Large intestine (tissue), 12 donors: ENCODE measurements at places on chromosomes 4 and X. TPM values are rescaled to one million over a fixed set of nuclear protein-coding genes. Genes with fewer than 3 reads are reported as not detected.

Gene TMSB15A
- polyA plus RNA-seq, result 18.6 TPM

Gene LETM1
- polyA plus RNA-seq, result 27.4 TPM

Gene CSN1S1
- not detected for polyA plus RNA-seq

Gene SH3TC1
- 21.1 TPM for polyA plus RNA-seq

Gene PHEX
- 0.55 TPM for polyA plus RNA-seq

Gene NDP
- 0.54 TPM for polyA plus RNA-seq

Gene C1QTNF7
- 3.1 TPM for polyA plus RNA-seq

Gene RAB41
- 0.69 TPM for polyA plus RNA-seq

Gene SHOX
- 0.01 TPM for polyA plus RNA-seq

DNA sequence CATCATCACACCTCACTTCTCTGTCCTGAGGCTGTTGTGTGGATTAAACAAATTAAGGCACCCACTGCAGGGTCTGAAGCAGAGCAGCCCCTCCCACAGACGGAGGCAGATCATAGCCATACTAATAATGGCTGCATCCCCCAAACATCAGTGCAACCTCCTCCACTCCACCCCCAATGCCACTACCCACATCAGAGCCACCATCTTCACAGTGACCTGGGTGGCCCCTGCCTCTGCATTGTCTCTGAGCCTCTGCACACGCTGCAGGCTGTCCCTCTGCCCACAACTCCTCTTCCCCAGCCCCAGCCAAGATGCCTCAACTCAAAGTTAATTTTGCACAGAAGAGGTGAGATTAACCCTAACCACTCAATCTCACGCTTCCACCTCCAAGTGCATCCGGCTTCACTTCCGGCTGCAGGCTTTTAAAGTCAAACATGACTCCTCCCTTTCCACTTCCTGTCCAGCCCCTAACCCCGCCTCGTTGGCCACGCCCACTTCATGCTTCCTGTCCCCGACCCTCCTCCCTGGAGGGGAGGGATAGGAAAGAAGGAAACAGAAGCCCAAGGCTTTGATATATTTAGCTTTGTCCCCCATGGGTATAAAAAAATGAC, 22.7 kb downstream of the JAKMIP1 start:
- DNase-seq, result no peak

DNA sequence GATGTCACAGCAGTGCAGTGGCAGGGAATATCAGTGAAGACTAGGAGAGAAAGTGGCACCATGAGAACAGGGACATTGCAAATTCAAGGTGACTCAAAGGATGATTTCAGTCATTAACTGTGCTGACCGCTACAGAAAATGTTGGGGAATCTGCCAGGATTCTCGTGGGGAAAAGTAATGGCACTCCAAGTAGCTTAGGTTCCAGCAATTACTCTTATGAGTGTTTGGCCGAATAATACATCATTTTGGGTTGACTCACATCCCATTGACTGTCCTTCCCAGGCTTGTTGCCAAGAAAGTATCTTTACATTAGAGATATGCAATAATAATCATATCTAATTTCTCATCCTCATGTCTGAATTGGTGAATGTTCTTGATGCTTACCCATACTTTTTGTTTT, 1411.1 kb upstream of the PCDH7 start:
- no peak for DNase-seq

- peak; percentile 87 for DNase-seq
Measured at GRCh38 chr4:147361726-147362125, 119.2 kb upstream of the EDNRA start.

GRCh38 chrX:109294097-109294814, 187.6 kb downstream of the GUCY2F start:
- DNase-seq, result no peak

DNA sequence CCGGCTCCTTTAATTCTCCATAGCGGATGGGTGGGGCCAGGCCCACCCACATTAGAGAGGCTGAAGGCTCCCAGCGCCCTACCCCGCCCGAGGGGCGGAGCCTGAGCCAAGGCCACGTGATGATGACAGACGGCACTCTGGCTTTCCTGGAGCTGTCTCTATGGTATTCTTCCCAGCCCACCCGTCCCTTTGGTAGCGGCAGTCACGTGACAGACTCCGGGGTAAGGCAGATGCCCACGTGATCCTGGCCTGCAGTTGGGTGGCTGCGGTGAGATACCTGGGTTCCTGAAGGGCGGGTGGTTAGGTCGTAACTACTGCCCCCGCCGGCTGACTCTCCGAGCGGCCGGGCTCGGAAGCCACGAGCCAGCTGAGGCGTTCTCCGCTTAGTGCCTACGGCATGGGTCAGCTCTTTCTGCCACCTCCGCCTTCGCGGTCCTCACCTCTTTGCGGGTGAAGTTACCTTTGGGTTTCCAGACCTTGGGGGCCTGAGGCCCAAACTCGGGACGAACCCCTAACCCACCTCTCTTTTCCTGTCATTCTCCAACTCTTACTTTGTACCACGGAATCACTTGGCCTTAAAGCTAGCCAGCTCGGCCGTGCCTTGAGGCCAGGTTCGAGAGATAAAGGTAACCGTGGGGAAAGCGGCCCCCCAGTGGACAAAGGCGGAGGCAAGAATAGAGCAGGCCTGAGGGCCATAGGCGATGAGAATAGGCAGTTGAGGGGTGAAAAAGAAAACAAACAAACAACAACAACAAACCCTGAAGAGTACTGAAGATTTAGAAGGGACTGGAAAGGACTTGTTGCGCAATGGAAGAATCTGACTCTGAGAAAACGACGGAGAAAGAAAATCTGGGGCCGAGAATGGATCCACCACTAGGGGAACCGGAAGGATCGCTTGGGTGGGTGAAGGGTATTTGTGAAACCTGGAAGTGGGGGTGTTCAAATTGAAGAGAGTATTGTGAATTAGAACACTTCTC, at the start of gene RRAGB:
Gene RRAGB, plus strand, starts transcription at position 229 of the 977 bp plus-strand sequence. Its CDS starts 579 bp downstream, at position 808.
- peak; percentile 93 for DNase-seq

GRCh38 chr4:162131256-162131655, 32.5 kb downstream of the FSTL5 start:
- DNase-seq, result no peak

GRCh38 chrX:128287693-128288092, 235.5 kb upstream of the ACTRT1 start:
- DNase-seq, result no peak

DNA sequence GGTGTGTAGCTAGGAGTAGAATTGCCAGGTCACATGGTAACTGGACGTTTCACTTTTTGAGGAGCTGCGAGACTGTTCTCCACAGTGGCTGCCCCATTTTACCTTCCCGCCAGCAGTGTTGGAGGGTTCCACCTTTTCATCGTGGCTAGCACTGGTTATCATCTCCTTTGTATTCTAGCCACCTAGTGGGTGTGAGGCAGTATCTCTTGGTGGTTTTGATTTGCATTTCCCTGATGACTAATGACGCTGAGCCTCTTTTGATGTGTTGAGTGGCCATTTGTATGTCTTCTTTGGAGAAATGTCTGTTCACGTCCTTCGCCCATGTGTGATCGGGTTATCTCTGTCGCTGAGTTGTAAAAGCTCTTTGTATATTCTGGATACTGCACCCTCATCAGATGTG, 10.6 kb downstream of the ABCD1 start:
- no peak for DNase-seq

DNA sequence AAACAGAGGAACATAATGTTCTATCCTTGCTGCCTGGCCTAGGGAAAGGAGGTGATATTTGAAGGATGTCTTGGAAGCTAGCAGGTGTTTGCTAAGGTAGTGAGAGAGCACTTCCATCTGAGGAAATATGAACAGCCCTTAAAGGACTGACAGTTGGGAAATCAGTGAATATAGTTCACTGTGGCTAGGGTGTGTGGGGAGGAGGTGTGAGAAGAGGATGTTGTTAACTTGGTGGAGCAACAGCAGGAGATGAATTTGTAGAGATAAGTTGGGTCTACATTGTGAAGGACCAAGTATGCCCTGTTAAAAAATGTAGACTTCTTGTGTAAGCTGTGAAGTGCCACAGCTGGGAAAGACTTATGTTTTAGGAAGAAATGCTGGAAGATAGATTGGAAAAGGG, 25.5 kb downstream of the TBC1D19 start:
- DNase-seq, result no peak

- DNase-seq, result no peak
Measured at GRCh38 chr4:146334862-146335449, 120.6 kb downstream of the REELD1 start.

DNA sequence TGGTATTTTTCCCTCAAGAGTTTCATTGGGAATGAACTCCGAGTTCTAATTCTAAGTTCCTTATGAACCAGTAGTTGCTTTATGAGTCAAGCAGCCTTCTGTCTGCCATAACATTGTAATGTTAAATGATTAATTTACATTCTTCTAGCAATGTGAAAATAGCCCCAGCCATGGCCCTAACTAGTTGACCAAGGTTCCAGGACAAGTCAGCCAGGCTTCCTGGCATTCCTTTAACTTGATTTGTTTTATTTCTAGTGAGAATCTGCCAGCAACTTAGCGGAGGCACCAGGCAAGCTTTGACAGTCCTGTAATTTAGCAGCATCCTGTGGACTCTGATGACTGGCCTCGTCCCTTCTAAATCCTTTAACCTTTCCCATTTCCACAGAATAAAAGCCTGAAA, 69.0 kb downstream of the GLRA2 start:
- DNase-seq, result no peak

- no peak for DNase-seq
Measured at GRCh38 chr4:26475716-26476115, 14.6 kb downstream of the CCKAR start.

- no peak for DNase-seq
Measured at GRCh38 chr4:75158451-75158850, 225.5 kb downstream of the PARM1 start.

DNA sequence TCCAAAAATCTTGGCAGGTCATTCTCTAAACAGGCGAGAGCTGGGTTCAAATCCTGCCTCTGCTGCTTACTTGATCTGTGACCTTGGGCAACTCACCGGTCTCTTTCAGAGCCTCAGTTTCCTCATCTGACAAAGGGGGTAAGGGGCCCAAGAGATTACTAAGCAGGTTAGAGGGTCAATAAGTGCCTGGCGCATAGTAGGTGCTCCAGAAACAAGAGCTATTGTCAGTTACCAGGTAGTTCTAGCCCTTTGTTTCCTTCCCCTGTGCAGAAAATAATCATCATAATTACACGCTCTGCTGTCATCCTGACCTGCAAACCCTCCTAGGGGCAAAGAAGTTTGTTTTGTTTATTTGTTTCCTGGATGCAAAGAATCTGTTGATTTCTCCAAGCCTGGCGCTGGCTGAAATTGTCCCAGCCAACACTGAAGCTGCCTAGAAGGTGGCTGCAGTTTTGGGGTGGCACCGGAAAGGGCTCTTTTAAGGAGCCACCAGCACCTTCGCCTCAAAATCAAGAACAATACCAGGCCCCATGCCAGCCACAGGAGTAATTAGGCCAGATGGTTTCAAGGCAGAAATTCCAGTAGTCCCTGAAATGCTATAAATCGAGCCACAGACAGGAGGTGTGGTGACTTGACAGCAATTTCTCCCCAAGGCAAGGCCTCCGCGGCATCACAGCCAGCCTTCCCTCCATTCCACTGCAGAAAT, 10.2 kb upstream of the KIAA0232 start:
- peak; percentile 56 for DNase-seq

DNA sequence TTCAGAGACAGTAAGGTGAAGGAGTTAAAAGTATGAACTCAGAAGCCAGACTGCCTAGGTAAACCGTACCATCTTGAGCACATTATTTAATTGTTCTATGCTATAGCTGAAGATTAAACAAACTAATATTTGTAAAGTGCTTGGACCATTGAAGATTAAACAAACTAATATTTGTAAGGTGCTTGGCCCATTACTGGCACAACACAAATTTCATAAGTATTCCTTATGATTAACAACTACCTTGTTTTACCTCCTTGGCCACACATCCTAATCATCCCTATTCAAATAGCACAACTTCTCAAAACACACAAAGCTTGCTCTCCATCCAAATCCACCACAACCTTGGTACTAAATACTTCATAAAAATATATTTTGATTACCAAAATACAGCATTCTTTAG, 137.0 kb downstream of the PPP3CA start:
- no peak for DNase-seq

DNA sequence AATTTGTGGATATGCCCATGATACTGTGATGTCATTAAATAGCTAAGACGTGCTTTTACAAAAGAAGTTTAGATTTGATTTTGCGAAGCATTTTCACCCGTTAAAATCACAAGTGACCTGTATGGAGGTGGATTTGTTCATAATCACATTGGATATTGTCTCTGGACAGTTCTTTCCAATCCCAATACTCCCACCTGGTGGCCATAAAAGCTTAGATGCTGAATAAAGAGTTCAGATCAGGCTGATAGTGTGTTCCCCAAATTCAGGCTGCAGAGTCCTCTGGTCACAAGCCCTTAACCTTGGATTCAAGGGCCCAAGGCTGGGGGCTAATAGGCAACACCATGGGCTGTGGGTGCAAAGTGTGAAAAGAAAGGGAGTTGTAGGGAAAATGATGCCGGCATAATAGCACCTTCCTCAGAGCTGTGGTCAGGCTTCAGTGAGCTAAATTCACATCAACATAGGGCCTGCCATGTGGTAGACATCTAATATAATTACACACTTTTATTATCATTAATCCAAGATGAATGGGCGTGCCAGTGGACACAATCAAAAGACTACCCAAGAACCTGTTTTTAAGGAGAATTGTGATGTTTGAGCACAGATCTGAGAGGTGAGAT, 28.1 kb downstream of the SMIM43 start:
- peak; percentile 22 for DNase-seq

DNA sequence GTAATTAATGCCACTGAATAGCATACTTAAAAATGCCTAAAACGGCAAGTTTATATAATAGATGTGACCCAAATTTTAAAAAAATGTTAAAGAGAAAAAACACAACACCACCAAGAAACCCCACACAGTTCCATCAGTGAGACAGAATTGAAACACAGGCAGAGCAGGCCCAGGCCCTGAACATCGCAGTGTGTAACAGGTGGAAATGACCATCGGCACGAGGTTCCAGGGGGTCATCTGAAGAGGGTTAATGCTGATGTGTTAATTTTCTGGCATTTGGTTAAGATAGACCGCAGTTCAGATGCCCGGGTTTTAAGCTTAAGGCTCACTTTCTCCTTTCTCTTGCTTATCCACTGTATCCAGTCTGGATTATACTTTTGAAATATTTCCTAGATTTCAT, 66.8 kb downstream of the ANAPC4 start:
- no peak for DNase-seq

GRCh38 chr4:57182132-57182874, 72.1 kb upstream of the IGFBP7 start:
- no peak for DNase-seq

DNA sequence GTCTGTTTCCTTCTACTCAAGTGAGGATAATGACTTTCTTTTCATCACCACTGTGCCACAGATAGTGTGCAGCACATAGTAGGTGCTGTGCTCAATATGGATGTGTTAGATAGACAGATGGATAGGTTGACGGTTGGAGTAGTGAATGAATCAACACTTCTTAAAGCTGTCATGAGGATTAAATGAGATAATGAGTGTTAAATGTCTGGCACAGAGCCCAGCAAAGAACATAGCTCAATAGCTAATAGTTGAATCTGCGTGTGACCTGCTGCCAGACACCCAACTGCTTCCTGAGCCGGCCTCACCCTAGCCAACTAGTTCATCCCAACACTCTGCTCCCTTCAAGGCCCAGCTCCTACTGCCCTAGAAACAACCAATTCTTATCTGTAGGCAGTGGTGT, 67.7 kb upstream of the PJA1 start:
- DNase-seq, result no peak
